Activated CD4-positive, alpha-beta T cell treated with anti-CD3 and anti-CD28 coated beads, Interleukin-10, Interleukin-2, amounts not matched to agents 100 ng/mL and 50 ng/mL, durations not matched to agents 16 hours and 8 hours (primary cell): ENCODE measurements at places on chromosomes 4 and X.

GRCh38 chrX:101229170-101229569 lies 9.6 kb downstream of the DRP2 start:
- DNase-seq: no peak

GRCh38 chrX:17030092-17030491 lies 83.6 kb downstream of the REPS2 start:
- DNase-seq: no peak

- DNase-seq: no peak
These were observed 39.7 kb downstream of the IRS4 start for GRCh38 chrX:108696690-108697089.

- DNase-seq: no peak
These were observed 56.3 kb downstream of the ATP8A1 start for GRCh38 chr4:42600578-42600977.
